ENCODE measurements at places on chromosomes 7 and 10.

- DNase-seq, result no peak
These were observed 105.5 kb downstream of the SEMA3D start for GRCh38 chr7:85081392-85081791.

- no peak for DNase-seq
These were observed 26.6 kb downstream of the ZNF775 start for GRCh38 chr7:150405584-150406311.

DNA sequence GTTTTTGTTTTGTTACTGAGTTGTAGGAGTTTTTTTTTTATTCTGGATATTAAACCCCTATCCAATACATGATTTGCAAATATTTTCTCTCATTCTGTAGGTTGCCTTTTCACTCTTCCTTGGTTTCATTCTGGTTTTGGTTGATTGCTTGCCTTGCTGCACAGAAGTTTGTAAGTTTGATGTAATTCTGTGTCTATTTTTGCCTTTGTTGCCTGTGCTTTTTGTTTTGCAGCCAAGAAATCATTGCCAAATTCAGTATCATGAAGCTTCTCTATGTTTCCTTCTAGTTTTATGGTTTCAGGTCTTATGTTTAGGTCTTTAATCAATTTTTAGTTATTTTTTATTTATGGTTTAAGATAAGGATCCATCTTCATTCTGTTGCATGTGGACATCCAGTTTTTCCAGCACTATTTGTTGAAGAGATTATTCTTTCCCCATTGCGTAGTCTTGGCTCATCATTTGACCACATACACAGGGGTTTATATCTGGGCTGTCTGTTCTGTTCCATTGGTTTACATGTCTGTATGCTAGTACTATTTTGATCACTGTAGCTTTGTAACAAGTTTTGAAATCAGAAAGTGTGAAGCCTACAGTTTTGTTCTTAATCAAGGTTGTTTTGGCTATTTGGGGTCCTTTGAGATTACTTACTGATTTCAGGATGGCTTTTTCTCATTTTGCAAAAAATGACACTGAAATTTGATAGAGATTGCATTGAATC lies 26.4 kb downstream of the BMPR1A start:
- DNase-seq, result no peak

- no peak for DNase-seq
These were observed 64.8 kb upstream of the TFEC start for GRCh38 chr7:116095396-116095795.

- no peak for DNase-seq
These were observed 39.5 kb downstream of the C7orf33 start for GRCh38 chr7:148630078-148630477.

DNA sequence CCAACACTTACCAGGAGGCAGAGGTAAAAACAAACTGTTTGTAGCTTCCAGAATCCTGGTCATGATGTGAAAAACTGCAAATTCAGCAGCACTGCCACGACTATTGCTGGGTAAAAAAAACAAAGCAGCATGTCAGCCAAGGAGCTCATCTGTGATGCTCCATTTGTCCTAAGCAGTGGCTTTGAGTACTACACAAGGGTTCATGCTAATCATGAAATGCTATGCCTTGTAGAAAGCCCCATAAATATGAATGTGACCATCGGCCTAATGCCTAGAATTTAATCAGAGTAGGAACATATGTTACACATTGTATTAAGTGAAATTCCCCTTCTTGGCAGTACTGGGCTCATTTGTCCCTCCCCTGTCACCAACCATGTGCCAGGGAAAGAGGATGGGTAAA lies 95.4 kb downstream of the GSAP start:
- no peak for DNase-seq

GRCh38 chr7:12481722-12482121 lies 78.1 kb upstream of the VWDE start:
- DNase-seq, result no peak

DNA sequence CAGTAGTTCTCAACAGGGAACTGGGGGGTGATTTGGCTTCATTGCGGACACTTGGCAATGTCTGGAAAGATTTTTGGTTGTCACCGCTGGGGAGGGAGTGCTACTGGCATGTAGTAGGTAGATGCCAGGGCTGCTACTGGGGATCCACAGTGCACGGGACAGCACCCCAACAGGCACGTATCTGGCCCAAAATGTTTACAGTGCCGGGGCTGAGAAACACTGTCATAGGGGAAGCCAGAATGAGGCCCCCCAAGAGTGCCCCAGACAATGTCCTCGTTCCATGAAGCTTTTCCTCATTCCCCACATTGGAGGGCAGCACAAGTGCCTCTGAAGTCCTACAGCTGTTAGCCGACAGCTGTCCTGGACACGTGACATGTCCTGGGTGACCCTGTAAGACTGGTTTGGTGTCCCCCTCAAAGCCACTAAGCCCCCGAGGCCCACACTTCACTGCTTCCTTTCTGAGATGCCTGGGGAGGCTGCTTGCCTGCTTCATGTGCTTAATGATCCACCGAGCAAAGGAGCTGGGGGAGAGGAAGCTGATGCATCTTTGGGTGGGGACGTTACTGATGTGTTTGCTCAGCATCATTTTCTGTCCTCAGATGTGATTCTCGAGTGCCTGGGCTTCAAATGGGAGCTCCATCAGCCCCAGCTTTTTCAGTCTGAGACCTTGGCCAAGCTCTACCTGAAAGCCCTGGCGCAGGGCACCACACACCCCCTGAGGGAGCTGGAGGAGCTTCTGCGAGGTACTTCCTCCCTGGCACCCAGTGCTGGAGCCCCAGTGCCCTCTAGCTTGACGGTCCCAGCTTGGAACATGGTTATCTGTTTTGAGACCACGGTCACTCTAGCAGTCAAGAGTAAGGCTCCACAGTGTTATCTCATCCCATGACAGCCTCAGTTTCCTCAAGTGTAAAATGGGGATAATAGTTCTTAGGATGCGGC lies 14.7 kb downstream of the BTBD16 start:
- DNase-seq, result no peak

DNA sequence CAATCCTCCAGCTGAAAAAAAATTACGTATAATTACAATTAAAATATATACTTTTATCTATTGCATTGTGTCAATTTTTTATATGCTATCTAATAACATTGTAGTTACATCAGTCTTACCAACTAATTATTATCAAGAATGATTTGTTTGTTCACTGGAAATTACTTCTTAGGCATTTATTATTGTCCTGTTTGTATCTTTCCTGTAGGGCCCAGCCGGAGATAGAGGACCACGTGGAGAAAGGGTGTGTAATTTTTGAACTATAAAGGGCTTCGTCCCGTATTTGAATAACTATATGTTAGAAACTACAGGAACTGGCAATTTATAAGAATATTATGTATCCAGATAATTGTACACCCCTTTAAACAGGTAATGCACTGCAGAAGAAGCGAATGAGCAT lies 4.1 kb downstream of the COL1A2 start:
- no peak for DNase-seq

DNA sequence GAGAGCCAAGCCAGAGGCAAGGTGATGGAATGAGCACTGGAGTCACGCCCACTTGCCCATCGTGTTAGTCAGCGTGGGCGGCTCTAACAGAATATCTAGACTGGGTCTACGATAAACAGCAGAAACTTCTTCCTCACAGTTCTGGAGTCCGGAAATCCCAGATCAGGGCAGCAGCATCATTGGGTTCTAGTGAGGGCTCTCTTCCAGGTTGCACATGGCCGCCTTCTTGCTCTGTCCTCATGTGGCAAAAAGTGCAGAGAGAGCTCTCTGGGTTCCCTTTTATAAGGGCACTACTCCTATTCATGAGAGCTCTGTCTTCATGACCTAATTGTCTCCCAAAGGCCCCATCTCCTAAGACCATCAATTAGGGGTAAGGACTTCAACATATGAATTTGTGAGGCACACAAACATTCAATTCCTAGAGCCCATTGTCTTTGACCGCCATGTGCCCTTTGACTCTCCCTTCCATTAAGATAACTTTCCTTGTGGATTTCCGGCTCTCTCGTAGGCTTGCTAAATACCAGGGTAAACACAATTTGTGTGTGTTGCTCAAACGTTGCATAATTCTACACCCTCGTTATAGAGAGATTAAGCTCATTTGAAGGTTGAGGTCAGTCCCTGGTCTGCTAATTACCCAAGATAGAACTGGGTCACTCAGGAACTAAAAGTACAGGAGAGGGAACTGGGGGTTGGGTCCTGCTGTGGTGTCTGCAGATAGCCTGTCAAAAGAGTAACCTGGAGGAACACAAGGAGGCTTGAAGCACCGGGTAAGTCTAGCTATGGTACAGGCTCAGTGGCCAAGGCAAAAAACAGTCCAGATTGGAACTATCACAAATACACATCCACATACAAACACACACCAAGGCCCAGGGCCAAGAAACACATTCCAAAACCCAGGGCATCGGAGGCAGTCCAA lies 28.7 kb upstream of the USP6NL start:
- DNase-seq, result no peak

GRCh38 chr7:112495810-112496462 lies 15.1 kb downstream of the LSMEM1 start:
- DNase-seq, result peak; percentile 55
